ENCODE measurements at places on chromosomes 3 and 15. TPM values are rescaled to one million over a fixed set of nuclear protein-coding genes. Genes with fewer than 3 reads are reported as not detected.

ROBO2 gene
- total RNA-seq, result not detected

CD200 gene
- total RNA-seq, result 27.4 TPM

CNTN3 gene
- total RNA-seq, result not detected

GRCh38 chr3:71064291-71064955 is 519.1 kb downstream of the FOXP1 start:
- peaks cover 40% of the 10 kb centered on the region for H3K4me1 ChIP-seq
- H3K27ac ChIP-seq, result no peak overlapping the region
- peak; percentile 45 for DNase-seq
- H3K4me3 ChIP-seq, result no peak overlapping the region

DNA sequence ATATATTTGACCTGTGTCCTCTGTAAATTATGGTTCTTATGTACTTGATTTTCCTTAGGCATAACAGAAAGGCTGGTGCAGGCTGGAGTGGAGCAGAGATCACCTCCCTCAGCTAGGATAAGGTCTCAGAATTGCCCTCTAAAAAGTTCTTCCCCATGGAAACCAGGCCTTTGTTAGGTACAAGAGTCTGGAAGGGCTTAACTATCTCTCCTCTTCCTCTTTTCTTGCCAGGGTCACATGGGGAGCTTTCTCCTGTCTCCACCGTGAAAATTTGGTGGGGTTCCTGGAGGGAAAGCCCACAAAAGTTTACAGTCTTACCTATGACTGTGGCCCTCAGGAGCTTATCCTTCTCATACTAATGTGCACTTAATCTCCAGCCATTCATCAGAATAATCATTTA is 633.2 kb downstream of the MCTP2 start:
- no peaks in the 10 kb centered on the region for H3K4me1 ChIP-seq
- H3K4me3 ChIP-seq, result no peak overlapping the region
- H3K27me3 ChIP-seq, result no peaks in the 10 kb centered on the region
- no peak overlapping the region for H3K27ac ChIP-seq
- no peak for DNase-seq

GRCh38 chr3:68148447-68148846 is 494.0 kb upstream of the SUCLG2 start:
- DNase-seq, result no peak
- no peak overlapping the region for H3K4me3 ChIP-seq
- H3K36me3 ChIP-seq, result no peaks in the 10 kb centered on the region
- H3K4me1 ChIP-seq, result no peaks in the 10 kb centered on the region

- peaks cover 47% of the 10 kb centered on the region for H3K4me1 ChIP-seq
- no peaks in the 10 kb centered on the region for H3K27me3 ChIP-seq
Measured at GRCh38 chr15:90530250-90531051, 728 bp downstream of the CRTC3 start.

- H3K27me3 ChIP-seq, result no peaks in the 10 kb centered on the region
- no peak overlapping the region for H3K4me3 ChIP-seq
- no peaks in the 10 kb centered on the region for H3K36me3 ChIP-seq
- DNase-seq, result no peak
Measured at GRCh38 chr3:171541181-171541580, 81.0 kb upstream of the TNIK start.

DNA sequence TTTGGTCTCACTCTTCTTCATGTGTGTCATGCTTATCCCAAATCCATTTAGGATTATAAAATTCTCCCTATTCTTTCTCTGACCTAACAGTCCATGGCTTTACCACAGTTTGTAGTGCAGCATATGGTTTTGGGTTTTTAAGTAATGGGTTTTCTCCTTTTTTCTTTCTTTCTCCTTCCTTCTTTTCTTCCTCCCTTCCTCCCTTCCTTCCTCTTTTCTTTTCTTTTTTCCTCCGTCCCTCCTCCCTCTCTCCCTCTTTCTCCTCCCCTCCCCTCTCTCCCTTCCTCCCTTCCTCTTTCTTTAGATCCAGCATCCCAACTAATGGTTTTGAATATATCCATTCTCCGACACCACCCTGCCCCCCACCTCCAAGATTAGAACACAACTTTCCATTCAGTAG is 118.9 kb downstream of the RBPMS2 start:
- H3K4me1 ChIP-seq, result peaks cover 18% of the 10 kb centered on the region
- no peak overlapping the region for H3K4me3 ChIP-seq
- H3K27me3 ChIP-seq, result no peaks in the 10 kb centered on the region
- no peaks in the 10 kb centered on the region for H3K36me3 ChIP-seq
- DNase-seq, result no peak

- H3K4me3 ChIP-seq, result no peak overlapping the region
- no peaks in the 10 kb centered on the region for H3K4me1 ChIP-seq
- no peaks in the 10 kb centered on the region for H3K36me3 ChIP-seq
Measured at GRCh38 chr3:7618606-7619005, 757.7 kb downstream of the GRM7 start.

LCMT2 gene
- total RNA-seq, result 5.6 TPM

FANCD2OS gene
- not detected for total RNA-seq

DNA sequence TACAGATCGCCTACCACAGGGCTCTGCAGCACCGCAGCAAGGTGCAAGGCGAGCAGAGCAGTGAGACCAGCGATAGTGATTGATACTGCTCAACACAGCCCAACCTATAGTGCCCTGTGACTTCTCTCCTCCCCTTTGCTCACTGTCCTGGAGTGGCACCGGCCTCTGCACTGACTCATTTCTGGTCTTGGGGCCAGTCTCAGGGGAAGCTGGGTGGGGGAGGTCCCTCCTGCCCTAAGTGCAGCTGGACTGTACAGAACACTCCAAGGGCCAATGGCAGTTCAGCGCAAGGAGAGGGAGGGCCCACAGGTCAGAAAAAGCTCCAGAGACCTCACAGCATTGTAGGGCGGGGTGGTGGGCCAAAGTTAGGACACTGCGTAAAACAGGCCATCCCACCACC is 2.5 kb upstream of the OGG1 start:
- H3K4me3 ChIP-seq, result no peak overlapping the region
- H3K4me1 ChIP-seq, result peaks cover 70% of the 10 kb centered on the region
- peaks cover 31% of the 10 kb centered on the region for H3K36me3 ChIP-seq
- DNase-seq, result peak; percentile 36
- H3K27me3 ChIP-seq, result no peaks in the 10 kb centered on the region

GRCh38 chr15:31326875-31327668 is 437 bp downstream of the KLF13 start:
- H3K4me3 ChIP-seq, result peak overlapping the region; percentile 56
- H3K4me1 ChIP-seq, result peaks cover 61% of the 10 kb centered on the region
- H3K36me3 ChIP-seq, result peaks cover 9% of the 10 kb centered on the region
- no peaks in the 10 kb centered on the region for H3K27me3 ChIP-seq
- no peak overlapping the region for H3K27ac ChIP-seq
- peak; percentile 71 for DNase-seq

DNA sequence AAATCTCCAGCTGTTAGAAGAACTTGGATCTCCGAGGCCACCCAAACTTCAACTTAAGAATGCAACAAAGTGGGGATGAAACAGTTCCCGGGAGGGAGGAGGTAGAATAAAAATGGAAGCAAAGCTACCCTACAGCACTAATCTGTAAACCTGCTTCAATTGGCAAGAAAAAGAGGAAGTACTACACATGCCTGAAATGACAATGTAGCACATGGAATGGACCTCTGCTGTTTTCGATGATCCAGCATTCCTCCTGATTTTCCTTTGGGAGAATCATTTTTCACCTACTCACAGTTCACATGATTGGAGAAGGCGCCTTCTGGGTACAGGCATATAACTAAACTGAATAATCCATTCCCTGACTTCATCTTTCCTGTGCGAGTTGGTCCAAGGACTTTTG is 1081.5 kb downstream of the FHIT start:
- H3K27me3 ChIP-seq, result no peaks in the 10 kb centered on the region
- peaks cover 7% of the 10 kb centered on the region for H3K4me1 ChIP-seq
- H3K4me3 ChIP-seq, result no peak overlapping the region
- H3K27ac ChIP-seq, result no peak overlapping the region
- DNase-seq, result no peak

TYRO3 gene
- total RNA-seq, result 3.0 TPM

FGF7 gene
- not detected for total RNA-seq

DNA sequence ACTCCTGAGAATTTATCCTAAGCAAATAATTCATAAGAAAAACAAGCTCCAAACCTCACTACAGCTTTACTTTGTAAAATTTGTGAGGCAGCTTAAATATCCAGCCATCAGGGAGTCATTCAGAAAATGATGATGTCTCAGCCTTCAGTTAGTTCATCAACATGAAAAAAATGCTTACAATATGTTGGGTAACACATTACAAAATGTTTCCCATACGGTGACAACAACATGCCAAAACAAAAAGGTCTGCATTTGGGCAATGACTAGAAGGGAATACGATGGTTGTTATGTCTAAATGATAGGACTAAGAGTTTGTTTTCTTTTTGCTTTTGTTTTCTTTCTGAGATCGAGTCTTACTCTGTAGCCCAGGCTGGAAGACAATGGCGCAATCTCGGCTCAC is 47.0 kb upstream of the CFAP161 start:
- no peak overlapping the region for H3K4me3 ChIP-seq
- DNase-seq, result no peak
- H3K27ac ChIP-seq, result no peak overlapping the region
- no peaks in the 10 kb centered on the region for H3K36me3 ChIP-seq
- H3K27me3 ChIP-seq, result peaks cover 11% of the 10 kb centered on the region

DNA sequence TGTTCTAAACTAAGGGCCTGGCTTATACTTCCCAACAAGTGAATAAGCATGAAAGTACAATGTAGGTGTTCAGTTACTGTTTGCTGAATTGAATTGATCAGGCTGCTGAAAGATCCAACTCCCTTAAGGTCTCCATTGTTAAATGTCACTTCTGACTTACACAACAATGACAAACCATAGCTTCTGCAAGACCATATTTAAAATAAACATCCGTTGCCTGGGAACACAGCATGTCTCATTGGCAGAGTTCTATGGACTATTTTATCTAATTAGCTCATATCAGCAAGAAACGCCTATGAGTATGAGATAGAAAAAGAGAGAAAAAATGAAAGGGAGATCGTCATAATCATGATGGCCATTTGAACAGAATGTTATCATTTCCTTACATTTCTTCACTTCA is 605.4 kb downstream of the FGF12 start:
- no peaks in the 10 kb centered on the region for H3K36me3 ChIP-seq
- no peak overlapping the region for H3K4me3 ChIP-seq
- H3K27me3 ChIP-seq, result no peaks in the 10 kb centered on the region
- no peak overlapping the region for H3K27ac ChIP-seq

- H3K27me3 ChIP-seq, result no peaks in the 10 kb centered on the region
- H3K4me3 ChIP-seq, result no peak overlapping the region
- no peak overlapping the region for H3K27ac ChIP-seq
Measured at GRCh38 chr3:120615847-120616609, 19.9 kb downstream of the NDUFB4 start.

ATP10A gene
- 25.6 TPM for total RNA-seq

DNA sequence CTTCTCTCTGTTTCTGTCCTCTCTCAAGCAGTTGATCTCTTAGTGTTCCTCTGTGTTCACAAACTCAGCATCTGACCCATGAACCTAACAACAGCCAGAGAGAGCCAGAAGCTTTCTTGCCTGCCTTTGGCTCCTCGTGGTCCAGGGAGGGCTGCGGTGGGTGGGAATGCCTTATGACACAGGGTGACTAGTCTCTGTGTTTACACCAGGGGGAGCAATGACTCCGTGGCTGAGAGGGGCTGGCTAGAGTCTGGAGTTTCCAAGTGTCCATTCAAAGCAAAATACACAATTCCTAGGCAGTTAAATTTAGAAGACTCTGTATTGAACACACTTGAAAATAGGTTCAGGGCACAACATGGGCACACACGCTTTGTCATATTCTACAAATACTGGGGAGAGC is 370.0 kb upstream of the FRG2C start:
- no peak overlapping the region for H3K27ac ChIP-seq
- DNase-seq, result no peak
- no peaks in the 10 kb centered on the region for H3K27me3 ChIP-seq
- no peaks in the 10 kb centered on the region for H3K4me1 ChIP-seq
- no peaks in the 10 kb centered on the region for H3K36me3 ChIP-seq

SLC28A1 gene
- not detected for total RNA-seq

GRCh38 chr3:98731720-98732285 is 31.3 kb upstream of the ST3GAL6 start:
- no peak for DNase-seq
- peaks cover 53% of the 10 kb centered on the region for H3K27me3 ChIP-seq
- H3K36me3 ChIP-seq, result no peaks in the 10 kb centered on the region
- peaks cover 16% of the 10 kb centered on the region for H3K4me1 ChIP-seq

- H3K4me3 ChIP-seq, result peak overlapping the region; percentile 50
- H3K36me3 ChIP-seq, result peaks cover 11% of the 10 kb centered on the region
- peaks cover 76% of the 10 kb centered on the region for H3K4me1 ChIP-seq
- peak overlapping the region; percentile 97 for H3K27ac ChIP-seq
- H3K27me3 ChIP-seq, result no peaks in the 10 kb centered on the region
Measured at GRCh38 chr3:32414522-32415202, 23.0 kb downstream of the CMTM7 start.

DNAH12 gene
- 0.26 TPM for total RNA-seq

- no peaks in the 10 kb centered on the region for H3K36me3 ChIP-seq
- H3K27ac ChIP-seq, result no peak overlapping the region
- H3K4me3 ChIP-seq, result no peak overlapping the region
- H3K27me3 ChIP-seq, result no peaks in the 10 kb centered on the region
- no peaks in the 10 kb centered on the region for H3K4me1 ChIP-seq
- DNase-seq, result no peak
Measured at GRCh38 chr3:152770296-152770695, 64.6 kb upstream of the P2RY1 start.

DNA sequence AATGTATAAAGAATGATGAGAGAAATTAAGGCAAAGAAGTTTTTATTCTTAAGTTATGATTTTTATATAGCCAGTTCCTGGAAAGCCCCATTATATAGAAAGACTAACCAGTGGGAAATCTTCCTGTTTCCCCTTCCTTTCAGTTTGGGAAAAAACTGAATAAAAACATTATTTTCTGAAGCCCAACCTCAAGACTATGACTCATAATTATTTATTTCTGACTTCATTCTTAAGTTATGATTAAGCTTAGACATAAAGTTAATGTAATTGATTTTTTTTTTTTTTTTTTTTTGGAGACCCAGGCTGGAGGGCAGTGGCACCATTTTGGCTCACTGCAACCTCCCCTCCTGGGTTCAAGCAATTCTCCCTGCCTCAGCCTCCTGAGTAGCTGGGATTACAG is 55.8 kb downstream of the TRPC1 start:
- H3K36me3 ChIP-seq, result no peaks in the 10 kb centered on the region
- no peaks in the 10 kb centered on the region for H3K4me1 ChIP-seq
- DNase-seq, result no peak

GRCh38 chr15:80849308-80849707 is 70.1 kb downstream of the CEMIP start:
- no peak overlapping the region for H3K4me3 ChIP-seq
- no peak for DNase-seq
- no peaks in the 10 kb centered on the region for H3K36me3 ChIP-seq
- peaks cover 17% of the 10 kb centered on the region for H3K27me3 ChIP-seq
- H3K4me1 ChIP-seq, result no peaks in the 10 kb centered on the region

All from activated T-cell treated with anti-CD3 and anti-CD28 coated beads, Interleukin-2, amount 50 U/mL, for 72 hours (primary cell).